Esophagus squamous epithelium (tissue), 5 donors: ENCODE measurements at places on chromosomes 12 and 14.

- no peak for DNase-seq
Observed at GRCh38 chr12:81759190-81760051, at the start of gene PPFIA2. Gene PPFIA2, minus strand, starts transcription at chr12:81759350.

DNA sequence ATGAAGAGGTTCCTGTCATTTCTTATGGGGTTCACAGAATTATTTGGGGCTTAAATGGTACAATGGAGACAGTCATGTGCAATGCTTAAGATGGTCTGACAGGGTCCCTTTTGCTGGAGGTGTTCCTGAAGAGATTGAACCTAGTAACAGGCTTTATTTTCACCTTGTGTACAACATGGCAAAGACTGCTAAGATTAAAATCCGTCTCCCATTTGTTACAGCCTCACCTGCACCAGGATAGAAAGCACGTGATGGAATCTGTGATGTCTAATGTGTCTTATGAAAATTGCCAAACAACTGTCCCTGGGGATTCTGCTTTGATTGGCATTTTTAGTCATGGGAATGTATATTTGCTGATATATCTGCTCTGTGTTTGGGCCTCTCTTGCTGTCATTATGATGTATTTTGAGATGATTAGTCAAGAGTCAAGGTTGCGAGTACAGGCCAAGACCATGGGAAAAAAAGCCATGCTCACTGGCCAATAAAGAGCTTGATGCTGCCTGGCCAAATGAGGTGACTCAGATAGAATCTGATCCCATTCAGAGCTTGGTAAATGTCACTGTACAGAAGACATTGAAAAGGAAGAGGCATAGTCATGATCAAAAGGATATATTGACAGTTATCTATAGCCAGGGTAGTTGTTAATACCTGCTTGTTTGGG, 96.1 kb downstream of the FLRT2 start:
- no peak for DNase-seq

- no peak for DNase-seq
Observed at GRCh38 chr12:96770219-96771102, 136.6 kb upstream of the NEDD1 start.

DNA sequence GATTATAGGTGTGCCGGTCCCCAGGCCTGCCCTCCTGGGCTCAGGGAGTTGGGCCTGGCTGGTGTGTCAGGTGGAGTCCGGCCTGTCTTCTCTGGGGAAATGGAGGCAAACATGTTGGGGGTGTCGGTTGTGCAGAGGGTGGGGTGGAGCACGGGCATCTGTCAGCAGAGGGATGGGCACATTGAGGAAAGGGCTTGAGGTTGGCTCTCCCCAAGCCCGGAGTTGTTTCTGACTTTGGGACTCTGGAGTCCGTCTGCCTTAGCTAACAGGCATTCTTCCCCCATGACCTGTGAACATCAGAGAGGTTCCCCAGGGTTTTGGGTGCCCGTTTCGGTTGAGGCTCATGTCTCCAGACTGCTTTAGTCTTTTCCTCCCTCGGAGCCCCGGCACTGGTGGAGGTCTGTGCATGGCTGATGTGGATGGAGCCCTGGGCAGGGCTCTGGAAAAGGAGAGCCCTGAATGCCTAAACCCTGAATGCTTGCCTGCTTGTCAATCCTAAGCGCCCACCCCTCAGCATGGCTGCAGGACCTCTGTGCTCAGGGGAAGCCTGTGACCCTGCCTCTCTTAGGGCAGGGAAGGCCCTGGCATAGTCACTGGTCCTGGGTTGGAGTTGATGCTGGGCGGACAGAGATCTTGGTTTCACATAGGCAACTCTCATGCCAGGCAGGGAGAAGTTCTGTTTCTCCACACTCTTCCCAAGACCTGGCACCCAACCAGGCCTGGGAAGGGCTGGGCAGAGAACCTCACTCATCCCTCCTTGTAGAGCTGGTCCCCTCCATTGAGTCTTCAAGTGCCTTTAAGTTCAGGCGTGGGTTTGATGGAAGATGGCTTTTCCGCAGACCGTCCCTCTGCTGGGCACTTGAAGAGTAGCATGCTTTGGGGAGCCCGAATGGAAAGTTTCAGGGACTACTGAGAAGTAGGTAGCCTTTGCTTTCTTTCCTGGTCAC, 12.9 kb downstream of the NYNRIN start:
- DNase-seq, result no peak

DNA sequence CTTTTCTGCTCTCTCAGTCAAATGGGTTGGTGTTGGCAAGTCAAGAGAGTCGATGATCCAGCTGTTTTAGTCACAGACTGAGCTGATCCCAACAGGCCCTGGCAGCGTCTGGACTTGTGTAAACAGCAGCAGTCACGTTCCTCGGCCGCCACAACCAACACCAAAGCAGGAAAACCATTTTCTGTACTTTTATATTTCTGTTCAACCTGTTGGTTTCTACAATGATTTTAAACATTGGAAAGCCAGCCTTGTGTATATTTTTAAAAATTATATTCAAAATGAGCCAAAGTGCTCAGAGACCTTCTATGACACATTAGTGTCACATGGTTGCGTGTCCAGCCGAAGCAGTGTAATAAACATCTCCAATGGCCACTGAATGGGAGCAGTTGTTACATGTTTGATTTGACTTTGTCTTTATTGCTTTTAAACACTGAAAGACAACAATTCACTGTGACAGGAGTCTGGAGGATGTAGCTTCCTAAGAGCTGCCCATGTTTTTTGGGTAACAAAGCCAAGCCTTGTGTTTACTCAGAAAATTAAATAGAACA, 5.9 kb upstream of the SIVA1 start:
- no peak for DNase-seq
